Fibroblast of skin of left quadriceps (primary cell): ENCODE measurements at places on chromosomes 11 and 22.

GRCh38 chr11:13091804-13092203 lies 82.7 kb downstream of the RASSF10 start:
- DNase-seq: no peak

GRCh38 chr11:31643857-31644256 lies 134.3 kb downstream of the ELP4 start:
- DNase-seq: peak; percentile 32

GRCh38 chr11:43943931-43944751 lies 1.7 kb downstream of the C11orf96 start:
- no peak for DNase-seq

GRCh38 chr11:127859941-127860354 lies 727.4 kb downstream of the ETS1 start:
- no peak for DNase-seq

DNA sequence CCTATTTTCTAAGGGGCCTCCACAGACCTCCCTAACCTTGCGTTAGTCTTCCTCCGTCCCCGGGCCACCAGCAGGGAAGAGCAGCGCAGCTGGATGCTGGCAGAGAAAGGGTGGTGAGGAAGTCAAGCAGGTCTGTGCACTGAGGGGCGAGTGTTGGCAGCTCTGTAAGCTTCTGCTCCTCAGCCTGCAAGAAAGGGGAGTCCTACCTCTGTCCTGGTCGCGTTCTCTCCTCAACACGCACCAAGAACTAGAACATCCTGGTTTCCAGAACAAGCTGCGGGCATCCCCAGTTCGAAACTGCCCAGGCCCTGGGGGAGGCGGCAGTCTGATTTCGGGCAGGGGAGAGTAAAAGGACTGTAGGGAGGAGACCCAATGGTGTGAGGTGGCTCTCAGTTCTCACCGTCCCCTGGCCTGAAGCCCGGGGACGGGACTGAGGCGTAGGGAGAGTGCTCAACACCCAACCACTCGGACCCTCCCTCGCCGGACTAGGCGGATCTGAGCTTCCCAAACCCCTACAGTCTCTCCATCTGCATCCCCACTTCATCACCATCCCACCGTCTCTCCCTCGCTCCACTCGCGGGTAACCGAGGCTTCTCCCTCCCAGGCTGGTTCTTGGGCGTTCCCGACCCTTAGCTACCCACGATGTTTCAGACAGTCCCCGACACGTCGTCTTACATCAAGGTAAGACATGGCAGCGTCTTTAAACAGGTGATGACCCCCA lies 7.7 kb upstream of the FLI1 start:
- DNase-seq: no peak

- DNase-seq: no peak
These were observed 16.5 kb downstream of the SNAP29 start for GRCh38 chr22:20875296-20875695.

GRCh38 chr22:20117633-20118299 lies 740 bp upstream of the TRMT2A start:
- DNase-seq: no peak

GRCh38 chr11:67571443-67571842 lies 12.2 kb upstream of the GSTP1 start:
- no peak for DNase-seq

DNA sequence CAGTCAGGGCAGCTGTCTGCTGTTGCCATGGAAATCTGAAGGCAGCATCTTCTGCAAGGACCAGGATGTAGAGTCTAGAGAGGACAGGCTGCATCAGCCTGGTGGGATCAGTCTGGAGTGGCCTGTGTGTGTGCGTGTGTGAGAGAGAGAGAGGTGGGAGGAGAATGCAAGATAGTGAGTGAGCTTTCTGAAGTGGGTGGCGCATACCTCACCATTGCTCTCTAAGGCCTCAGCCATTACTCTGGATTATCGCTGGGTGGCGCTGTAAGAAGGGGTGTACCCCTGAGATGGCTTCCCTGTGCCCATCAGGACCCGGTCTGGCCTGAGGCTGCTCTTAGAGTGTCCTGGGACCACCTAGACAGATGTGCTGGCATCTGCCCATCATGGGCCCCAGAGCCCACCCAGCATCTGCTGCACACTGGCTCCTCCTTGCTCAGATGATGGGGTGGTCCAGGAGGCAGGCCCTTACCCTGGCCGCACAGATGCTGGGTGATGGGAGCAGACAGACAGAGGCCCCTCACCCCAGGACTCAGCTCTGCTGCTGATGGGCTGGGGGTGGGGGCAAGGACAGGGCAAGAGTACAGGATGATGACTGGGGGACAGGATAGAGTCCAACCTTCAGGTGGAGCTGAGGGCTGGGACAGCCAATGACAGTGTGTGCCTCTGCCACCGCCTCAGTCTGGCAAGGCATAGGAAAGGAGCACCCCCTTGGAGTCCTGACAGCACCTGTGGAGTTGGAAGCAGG lies 25.7 kb upstream of the TUB start:
- DNase-seq: no peak

- no peak for DNase-seq
These were observed 507.4 kb downstream of the METTL15 start for GRCh38 chr11:28615542-28615941.

GRCh38 chr11:88104408-88104807 lies 70.8 kb downstream of the RAB38 start:
- no peak for DNase-seq

DNA sequence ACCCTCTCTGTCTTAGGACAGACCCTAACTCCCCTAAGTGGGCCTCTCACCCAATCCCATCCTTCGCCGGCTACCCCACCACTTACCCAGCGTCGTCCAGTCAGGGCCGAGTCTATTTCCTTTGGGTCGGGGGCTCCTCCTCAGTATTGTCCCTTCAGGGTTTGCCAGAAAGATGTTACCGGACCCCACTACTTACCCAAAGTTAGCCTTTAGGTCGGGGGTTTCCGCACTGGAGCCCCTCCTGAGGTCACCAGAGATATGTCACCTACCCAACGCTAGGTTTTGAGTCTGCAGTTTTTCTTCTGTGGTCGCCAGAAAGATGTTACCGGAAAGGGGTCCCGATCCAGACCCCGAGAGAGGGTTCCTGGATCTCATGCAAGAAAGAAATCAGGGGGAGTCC lies 17.9 kb upstream of the B4GALNT4 start:
- DNase-seq: no peak

DNA sequence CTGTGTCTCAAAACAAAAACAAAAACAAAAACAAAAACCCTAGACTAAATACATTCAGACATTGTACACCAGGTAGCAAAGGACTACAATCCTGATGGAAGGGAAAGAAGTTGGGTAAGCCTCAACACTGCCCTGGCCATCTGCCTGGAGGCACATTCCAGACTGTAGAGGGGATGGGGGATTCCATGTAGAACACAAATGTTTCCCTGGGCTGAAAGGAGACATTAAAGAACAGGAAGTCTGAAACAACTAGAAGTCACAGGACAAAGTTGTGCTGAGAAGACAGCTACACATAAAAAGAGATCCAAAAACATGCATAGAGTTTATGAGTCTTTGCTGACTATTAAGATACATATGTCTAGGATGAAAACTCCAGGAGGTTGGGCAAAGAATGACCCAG lies 83.9 kb downstream of the RRAS2 start:
- DNase-seq: peak; percentile 37

GRCh38 chr11:42311514-42311913 lies 852.1 kb upstream of the LRRC4C start:
- DNase-seq: peak; percentile 12

GRCh38 chr11:33021501-33021900 lies 5.8 kb downstream of the DEPDC7 start:
- no peak for DNase-seq

DNA sequence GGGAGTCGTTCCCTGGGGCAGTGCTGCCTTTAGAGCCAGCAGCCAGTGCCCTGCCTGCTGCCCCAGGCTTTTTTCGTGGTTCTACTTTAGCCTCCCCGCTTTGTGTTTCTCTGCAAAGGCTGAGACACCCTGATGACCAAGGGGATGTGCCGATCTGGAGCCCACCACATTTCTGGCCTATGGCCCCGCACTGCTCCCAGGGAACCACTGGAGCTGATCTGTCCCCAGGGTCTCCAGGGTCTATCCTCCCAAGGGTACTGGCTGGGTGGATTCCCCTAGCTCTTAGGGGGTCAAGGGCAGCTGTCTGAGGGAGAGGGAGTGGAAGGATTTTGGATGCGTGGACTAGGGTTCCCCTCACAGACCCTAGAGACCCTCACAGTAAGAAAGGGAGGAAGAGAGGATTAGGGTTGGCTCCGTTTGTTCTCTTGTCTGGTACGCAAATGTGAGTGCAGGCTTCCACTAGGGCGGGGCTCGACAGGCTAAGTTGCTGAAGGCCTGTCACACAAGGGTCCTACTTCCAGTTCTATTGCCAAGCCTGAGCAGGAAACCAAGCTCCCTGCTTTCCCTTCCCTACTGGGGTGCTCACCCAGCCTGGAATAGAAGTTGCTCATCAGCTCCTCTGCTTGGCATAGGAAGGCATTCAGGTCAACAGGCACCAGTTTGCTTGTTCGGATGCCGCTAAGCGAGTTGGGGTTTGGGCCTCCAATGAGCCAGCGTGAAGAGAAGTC lies 19.3 kb downstream of the TREH start:
- no peak for DNase-seq

DNA sequence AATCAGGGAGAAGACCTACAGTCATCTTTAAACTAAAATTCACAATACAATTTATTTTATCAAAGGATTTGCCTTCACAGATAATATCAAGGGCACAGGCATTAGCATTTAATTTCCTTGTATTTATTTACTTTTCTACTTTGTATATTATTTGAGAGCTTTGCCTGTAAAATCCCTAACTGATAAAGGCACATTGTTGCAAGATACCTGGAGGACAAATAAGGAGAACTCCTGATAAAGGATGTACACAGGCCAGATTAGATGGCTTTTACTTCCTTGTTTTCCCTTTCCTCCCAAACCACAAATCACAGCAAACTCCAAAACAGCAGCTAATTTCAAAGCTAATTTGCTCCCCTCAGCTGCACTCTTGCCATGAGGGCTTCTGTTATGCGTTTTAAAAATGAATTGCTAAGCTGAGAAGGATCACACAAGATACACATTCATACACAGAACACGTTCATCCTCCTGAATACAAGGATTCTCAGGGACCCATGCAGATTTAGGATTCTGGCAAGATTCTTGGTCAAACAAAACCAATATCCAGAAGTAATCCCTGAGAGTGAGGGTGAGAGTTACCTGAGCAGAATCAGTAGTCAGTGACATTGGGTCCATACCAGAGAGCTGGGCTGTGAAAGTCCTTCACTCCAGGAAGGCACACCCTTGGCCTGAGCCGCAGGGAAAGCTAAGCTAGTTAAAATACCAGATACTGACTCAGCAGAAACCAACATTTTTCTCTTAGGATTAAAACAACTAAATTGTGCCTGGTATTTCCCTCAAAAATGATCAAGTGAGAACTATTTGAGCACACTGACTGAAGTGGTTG lies 100.3 kb upstream of the CLPB start:
- no peak for DNase-seq

GRCh38 chr11:47924184-47924691 lies 56.1 kb upstream of the PTPRJ start:
- no peak for DNase-seq

DNA sequence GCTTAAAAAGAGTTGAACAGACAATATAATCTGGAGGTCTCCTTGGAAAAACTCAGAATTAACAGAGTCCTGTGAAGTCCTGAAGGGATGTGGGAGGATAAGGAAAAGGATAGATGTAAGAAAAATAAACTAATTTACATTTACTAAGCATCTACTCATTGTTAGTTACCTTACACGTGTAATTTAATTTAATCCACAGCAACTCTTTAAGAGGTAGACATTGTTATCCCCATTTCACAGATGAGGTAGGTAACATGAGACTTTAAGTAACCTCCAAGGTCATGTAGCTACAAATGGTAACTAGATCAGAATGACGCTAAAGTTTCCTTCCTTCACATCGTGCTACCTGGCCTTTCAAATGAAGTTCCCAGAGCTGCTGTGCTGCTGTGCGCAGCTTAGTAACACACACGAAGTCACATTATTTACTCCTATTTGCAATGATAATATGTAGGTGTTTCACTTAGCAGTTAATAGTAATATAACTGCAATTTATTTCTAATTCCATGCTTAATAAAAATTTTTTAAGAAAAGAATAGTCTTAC lies 5.7 kb upstream of the PDE3B start:
- no peak for DNase-seq

GRCh38 chr22:21569459-21570170 lies 2.1 kb downstream of the UBE2L3 start:
- DNase-seq: no peak

DNA sequence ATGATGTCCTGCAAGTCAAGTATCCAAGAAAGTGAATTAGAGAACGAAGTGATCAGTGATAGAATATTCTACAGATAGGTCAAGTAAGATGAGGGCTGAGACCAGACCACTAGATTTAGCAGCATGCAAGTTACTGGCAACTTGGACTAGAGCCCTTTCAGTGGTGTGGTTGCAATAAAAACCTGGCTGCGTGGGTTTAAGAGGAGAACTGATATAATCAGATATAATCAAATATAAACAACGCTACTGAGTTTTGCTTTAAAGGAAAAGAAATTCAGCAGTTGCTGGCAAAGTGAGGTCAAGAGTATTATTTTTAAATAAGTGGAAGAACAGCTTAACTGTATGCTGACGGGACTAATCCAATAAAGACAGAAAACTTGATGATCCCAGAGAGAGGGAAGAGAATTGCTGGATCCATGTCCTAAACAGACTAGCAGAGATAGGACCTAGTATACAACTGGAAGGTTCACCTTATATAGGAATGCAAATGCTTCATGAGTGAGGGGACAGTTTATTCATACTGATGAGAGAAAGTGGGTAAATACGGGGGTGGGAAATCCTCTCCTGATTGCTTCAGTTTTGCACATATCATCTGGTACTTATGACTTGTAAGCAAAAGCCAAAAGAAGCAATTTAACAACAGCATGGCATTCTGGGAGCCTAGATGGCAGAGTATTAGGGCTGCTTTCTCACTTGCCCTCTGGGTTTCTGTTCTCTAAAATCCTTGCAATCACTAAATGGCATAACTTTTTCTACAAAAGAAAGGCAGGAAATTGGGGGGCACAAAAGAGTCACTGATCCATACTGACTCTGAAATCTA lies 146.2 kb downstream of the RBFOX2 start:
- no peak for DNase-seq

GRCh38 chr22:35399678-35400500 lies at the start of gene MCM5:
Gene MCM5, plus strand, starts transcription at chr22:35400140. Its CDS starts 299 bp downstream, at chr22:35400439.
- DNase-seq: peak; percentile 95

DNA sequence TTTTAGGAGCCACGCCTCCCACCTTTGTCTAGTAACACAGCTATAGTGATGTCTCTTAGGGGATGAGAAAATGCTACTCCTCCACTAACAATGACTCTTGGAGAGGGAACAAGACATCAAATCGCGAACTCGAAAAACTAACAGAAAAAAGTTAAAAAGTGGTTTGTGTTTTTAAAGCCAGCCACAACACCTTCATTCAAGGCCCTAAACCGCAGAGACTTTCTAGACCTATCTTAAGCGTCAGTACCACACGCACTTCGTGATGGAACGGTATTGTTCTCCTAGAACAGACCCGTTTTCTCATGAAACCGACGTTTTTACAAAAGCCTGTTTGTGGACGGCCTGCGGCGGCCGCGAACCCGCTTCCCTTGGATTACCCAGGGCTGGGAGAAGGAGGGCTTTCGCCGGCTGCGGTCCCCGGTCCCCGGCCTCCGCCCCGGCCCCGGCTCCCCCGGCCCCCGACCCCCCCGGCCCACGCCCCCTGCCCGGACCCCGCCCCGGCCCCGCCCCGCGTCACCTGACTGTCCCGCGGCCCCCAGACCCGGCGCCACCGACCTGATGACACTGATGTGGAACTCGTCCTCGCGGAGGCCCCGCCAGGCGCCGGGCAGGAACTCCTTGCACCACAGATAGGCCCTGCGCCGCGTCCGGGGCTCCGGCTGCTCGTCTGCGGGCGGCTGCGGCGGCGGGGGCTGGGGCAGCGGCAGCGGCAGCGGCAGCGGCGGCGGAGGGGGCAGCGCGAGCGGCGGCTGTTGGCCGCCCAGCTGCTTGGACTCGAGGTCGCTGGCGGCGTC lies 718 bp downstream of the CHKA start:
- no peak for DNase-seq
